ENCODE measurements at places on chromosomes 6 and 20.

GRCh38 chr6:107942142-107942541 is 15.9 kb downstream of the SEC63 start:
- H3K4me3 ChIP-seq, result no peak overlapping the region
- H3K27ac ChIP-seq, result no peak overlapping the region
- H3K27me3 ChIP-seq, result no peaks in the 10 kb centered on the region
- DNase-seq, result no peak
- H3K36me3 ChIP-seq, result no peaks in the 10 kb centered on the region

DNA sequence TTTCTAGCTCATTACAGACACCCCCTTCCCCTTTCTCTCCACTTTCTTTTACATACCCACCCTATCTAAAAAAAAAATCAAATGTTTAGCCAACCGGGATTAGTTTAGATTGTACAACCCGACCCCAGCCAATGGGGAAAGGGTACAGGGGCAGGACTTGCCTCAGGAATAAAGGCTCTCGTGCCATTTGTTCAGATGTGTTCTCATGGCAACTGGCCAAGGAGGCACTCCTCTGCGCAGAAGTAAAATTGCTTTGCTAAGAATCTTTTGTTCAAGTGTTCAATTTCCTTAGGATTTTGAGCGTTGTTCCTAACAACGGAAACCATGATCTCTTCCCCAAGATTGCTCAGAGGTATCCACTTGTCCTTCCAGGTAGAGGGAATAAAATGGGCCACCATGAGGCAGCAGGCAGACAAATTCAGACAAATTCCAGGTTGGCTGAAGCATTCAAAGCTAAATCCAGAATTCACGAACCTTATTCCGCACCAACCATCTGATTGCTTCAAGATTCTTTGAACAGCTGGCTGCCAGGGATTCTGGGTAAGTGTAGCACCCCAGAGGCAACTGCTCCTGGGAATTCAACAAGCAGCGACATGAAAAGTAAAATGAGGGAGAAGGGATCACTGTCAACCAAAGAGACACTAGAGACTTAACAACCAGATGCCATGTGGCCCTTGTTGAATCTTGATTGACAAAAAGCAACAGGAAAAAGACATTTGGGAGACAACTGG is 431.8 kb downstream of the PREX1 start:
- no peak overlapping the region for H3K4me3 ChIP-seq
- no peaks in the 10 kb centered on the region for H3K36me3 ChIP-seq
- H3K4me1 ChIP-seq, result peaks cover 12% of the 10 kb centered on the region
- DNase-seq, result no peak
- H3K27ac ChIP-seq, result no peak overlapping the region
- no peaks in the 10 kb centered on the region for H3K27me3 ChIP-seq

GRCh38 chr20:6418732-6419131 is 295.9 kb upstream of the FERMT1 start:
- no peaks in the 10 kb centered on the region for H3K36me3 ChIP-seq
- DNase-seq, result no peak
- no peak overlapping the region for H3K27ac ChIP-seq
- H3K27me3 ChIP-seq, result no peaks in the 10 kb centered on the region

- H3K27me3 ChIP-seq, result no peaks in the 10 kb centered on the region
- DNase-seq, result peak; percentile 22
- peaks cover 17% of the 10 kb centered on the region for H3K4me1 ChIP-seq
- peak overlapping the region; percentile 94 for H3K27ac ChIP-seq
- H3K4me3 ChIP-seq, result no peak overlapping the region
- no peaks in the 10 kb centered on the region for H3K36me3 ChIP-seq
Observed at GRCh38 chr6:142378138-142378875, 76.5 kb downstream of the ADGRG6 start.

DNA sequence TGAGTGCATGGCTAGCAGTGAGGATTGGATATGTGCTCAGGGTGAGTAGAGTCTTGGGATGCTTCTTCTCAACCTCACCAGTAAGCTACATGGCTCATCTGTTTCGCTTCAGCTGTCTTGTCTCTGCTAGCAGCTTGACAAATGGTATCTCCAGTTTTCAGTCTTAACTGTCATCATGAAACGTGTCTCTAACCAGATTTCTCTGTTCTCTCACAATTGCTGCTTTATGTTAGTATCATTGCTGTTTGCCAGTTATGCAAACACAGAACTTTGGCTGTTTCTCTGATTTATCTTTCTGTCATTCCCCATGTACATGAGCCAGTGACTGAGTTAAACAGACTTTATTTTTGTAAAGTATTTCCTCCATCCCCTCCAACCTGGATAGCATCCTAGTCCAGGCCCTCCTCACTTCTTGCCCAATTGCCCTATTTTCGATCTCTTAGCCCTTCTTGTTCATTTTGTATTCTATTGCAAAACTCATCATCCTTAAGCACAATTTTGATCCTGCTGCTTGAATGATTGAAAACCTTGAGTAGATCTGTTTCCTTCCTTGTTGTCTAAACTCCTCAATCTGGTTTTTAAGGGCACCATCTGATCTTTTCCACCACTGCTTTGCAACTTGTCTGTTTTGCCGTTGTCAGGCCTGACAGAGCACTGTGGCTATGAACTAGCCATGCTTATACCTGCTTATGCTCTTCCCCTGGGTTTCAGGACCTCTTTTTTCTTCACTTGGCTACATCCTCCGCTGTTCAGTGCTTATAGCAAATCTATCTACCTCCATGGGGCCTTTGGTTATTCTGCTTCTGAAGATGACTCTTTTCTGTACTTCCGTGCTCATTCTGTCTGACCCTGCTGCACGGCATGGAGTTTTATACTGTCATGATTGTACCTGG is 37.7 kb upstream of the ADIG start:
- H3K4me3 ChIP-seq, result no peak overlapping the region
- H3K27me3 ChIP-seq, result no peaks in the 10 kb centered on the region
